Esophagus squamous epithelium (tissue), 5 donors: ENCODE measurements at places on chromosomes 4 and X. TPM values are rescaled to one million over a fixed set of nuclear protein-coding genes. Genes with fewer than 3 reads are reported as not detected.
A peak's percentile ranks its signal among the peaks of the same experiment; 100 is the strongest.

APBB2 gene
- total RNA-seq: 12.2 TPM

DCAF12L1 gene
- total RNA-seq: not detected

ADH4 gene
- 1.9 TPM for total RNA-seq

BEX1 gene
- total RNA-seq: 1.9 TPM

FMR1NB gene
- not detected for total RNA-seq

TEX13D gene
- not detected for total RNA-seq

XAGE5 gene
- total RNA-seq: not detected

FAM184B gene
- 0.18 TPM for total RNA-seq

SCRG1 gene
- total RNA-seq: 0.08 TPM

F8 gene
- 5.8 TPM for total RNA-seq

EPHA5 gene
- under 0.01 TPM for total RNA-seq

SH3D19 gene
- total RNA-seq: 113 TPM

DUSP21 gene
- total RNA-seq: not detected

GRCh38 chr4:80446664-80447063 lies 111.1 kb downstream of the CFAP299 start:
- H3K4me3 ChIP-seq: no peak overlapping the region
- no peaks in the 10 kb centered on the region for H3K27me3 ChIP-seq
- H3K4me1 ChIP-seq: no peaks in the 10 kb centered on the region
- H3K36me3 ChIP-seq: no peaks in the 10 kb centered on the region
- no peak overlapping the region for H3K27ac ChIP-seq

DNA sequence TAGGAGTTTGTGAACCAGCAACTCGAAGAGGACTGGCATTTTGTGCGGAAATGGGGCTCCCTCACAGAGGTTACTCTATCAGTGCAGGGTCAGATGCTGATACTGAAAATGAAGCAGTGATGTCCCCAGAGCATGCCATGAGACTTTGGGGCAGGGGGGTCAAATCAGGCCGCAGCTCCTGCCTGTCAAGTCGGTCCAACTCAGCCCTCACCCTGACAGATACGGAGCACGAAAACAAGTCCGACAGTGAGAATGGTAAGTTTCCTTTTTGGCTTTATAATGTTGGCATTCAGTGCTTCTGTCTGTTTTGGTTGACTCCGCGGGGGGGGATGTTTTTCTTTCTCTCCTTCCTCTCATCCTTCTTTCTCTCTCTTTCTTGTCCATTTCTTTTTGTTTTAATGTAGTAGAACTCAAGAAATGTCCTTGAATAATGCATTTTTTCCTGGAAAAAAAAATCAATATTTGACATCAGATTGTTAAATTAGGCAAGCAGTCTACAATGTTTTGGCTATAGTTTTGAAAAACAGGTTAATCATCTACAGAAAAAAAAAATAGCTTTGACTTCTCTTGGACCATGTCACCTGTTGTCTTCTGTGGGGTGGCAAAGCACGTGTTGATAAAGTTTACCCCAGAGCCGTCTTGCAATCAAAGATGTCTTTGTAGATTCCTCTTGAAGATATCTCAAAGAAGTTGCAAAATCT lies 103.6 kb downstream of the TENM3 start:
- no peaks in the 10 kb centered on the region for H3K4me1 ChIP-seq
- no peaks in the 10 kb centered on the region for H3K36me3 ChIP-seq
- H3K27ac ChIP-seq: no peak overlapping the region
- DNase-seq: no peak
- no peak overlapping the region for H3K4me3 ChIP-seq

GRCh38 chr4:1300466-1301455 lies 11.1 kb downstream of the MAEA start:
- peak; percentile 27 for DNase-seq
- peaks cover 7% of the 10 kb centered on the region for H3K36me3 ChIP-seq
- no peak overlapping the region for H3K4me3 ChIP-seq
- H3K27me3 ChIP-seq: no peaks in the 10 kb centered on the region

DNA sequence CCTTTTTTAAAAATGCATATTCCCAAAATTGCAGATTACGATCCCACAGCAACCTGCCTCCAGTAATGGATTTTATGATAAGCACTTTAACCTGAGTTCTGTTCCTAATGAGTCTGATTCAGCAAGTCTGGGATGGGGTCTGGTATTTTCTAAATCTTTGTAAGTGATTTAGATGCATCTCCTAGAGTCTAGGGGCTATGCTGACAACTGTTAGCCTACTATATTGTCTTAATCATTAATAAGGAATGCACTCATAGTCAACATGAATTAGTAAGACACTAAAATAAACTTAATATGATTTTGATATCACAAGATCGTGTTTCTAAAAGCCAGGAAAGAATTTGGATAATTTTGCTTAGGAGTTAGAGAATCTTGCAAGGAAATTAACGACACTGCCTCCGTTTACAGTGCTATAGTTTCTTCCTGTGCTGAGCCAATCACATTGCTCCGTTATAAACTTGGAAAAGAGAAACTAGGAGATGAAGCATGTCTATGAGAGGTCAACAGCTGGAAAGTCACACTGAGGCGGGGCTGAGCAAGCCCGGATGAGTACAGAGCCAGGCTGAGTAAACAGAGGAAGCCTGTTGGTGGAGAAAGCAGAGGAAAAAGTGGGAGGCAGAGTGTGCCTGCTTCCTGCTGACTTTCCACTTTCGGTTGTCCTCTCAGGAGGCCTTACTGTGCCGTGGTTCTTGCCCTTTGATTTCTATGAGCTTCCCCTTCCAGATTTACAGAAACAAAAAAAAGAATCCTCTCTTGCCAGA lies 5.4 kb downstream of the SCARB2 start:
- DNase-seq: no peak
- peak overlapping the region; percentile 98 for H3K27ac ChIP-seq
- peak overlapping the region; percentile 23 for H3K4me3 ChIP-seq
- peaks cover 75% of the 10 kb centered on the region for H3K4me1 ChIP-seq
- H3K36me3 ChIP-seq: no peaks in the 10 kb centered on the region

DNA sequence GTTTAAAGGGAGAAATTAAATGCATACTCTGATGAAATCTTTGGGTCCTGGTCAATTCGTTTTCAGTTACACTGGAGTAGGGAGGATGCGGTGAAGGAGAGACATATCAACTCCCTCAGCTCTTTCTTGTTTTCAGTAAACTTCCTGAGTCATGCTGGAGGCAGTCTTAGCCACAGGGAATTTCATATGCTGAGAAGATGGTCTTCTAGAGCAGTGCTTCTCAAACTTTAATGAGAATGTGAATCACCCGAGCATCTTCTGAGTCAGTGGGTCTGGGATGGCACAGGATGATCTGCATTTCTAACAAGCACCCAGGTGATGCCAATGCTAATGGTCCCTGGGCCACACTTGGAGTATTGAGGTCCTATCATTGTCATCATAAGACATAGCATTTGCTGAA lies 214.5 kb downstream of the KIT start:
- no peak overlapping the region for H3K27ac ChIP-seq
- no peak overlapping the region for H3K4me3 ChIP-seq
- DNase-seq: no peak
- no peaks in the 10 kb centered on the region for H3K4me1 ChIP-seq
- H3K27me3 ChIP-seq: no peaks in the 10 kb centered on the region

- no peak overlapping the region for H3K27ac ChIP-seq
- no peaks in the 10 kb centered on the region for H3K27me3 ChIP-seq
- no peaks in the 10 kb centered on the region for H3K36me3 ChIP-seq
- H3K4me3 ChIP-seq: no peak overlapping the region
- no peak for DNase-seq
Observed at GRCh38 chr4:94934201-94934600, 176.4 kb downstream of the BMPR1B start.
